Spleen (tissue), 13 donors: ENCODE measurements at places on chromosomes 12 and 14. TPM values are rescaled to one million over a fixed set of nuclear protein-coding genes. Genes with fewer than 3 reads are reported as not detected.

GRCh38 chr12:102067574-102068258 lies 5.9 kb upstream of the WASHC3 start:
- no peak for DNase-seq

- DNase-seq, result no peak
These were observed 98.9 kb downstream of the RERG start for GRCh38 chr12:15122344-15122743.

GRCh38 chr14:35353409-35354172 lies 51.0 kb downstream of the NFKBIA start:
- no peak for DNase-seq

- peak; percentile 72 for DNase-seq
These were observed 23.4 kb upstream of the FBRSL1 start for GRCh38 chr12:132466241-132467201.

The KRT85 gene
- not detected for total RNA-seq
